RKO (cell line): ENCODE measurements at places on chromosomes 3 and 15.

DNA sequence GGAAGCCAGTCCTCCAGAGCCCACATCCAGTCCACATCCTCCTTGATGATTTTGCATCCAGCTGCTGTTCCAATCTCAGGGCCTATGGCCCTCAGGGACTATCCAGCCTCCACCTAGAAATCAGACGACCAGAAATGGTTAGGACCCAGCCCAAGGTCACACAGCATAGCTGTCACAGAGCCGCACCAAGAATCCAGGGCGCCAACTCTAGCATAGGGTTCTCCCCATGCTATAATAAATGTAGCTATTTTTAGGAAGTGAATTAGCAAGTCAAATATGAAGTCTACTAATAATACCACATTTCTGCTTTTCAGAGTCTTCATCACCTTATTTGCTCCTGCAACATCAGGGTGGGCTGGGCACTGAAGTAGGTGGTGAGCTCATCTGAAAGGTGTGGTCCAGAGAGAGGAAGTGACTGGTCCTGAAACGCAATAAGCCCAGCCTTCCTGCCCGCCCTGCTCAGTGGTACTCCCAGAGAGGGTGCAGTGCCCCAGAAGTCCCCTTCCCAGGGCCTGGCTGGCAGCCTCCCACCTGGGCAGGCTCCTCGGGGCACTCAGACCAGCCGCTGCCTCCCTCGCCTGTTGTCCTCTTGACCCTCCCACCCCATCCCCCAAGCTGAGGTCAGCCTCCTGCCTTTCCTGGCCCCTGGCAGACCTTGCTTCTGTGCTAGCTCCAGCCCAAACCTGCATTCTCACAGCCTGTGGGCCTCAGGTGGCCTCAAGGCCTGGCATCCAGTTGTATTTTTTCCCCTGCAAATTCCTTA, 17.6 kb upstream of the CYP11A1 start:
- peak; percentile 82 for DNase-seq

DNA sequence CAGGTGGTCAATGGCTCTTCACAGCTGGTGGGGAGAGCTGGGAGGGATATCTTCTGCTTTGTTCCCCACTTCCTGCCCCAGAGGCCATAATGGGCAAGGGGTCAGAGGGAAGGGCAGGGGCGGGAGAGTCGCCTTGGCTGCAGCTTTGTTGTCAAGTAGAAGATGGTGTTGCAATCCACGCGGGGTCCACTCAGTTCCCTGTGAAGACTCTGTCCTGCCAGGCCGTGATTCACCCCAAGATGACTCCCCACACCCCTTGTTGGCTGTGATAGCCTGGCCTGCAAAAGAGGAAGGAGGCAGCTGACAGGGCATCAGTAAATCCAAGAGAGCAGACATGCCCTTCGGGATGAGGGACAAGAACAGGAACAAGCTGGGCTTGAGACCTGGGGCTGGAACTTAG, 6.9 kb downstream of the GALNT15 start:
- no peak for DNase-seq

DNA sequence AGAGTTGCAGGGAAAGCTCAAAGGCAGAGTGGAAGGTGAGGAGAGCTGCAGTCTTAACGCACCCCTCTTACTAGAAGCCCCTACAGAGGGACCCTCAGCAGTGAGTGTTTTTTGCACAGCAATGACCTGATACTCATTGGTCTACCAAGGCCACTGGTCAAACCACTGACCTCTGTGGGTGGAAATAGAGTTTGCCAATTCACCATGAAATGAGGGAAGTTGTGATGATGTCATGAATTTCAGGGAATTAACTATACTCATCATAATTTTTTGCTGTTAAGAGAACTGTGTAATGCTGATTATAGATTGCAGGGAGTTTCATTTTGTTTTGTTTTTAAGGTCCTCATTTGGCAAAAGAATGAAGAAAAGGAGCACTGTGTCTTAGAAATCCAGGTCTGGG, 101.7 kb upstream of the SMAD3 start:
- no peak for DNase-seq

GRCh38 chr15:85280203-85280602, 100.2 kb upstream of the AKAP13 start:
- DNase-seq: no peak

GRCh38 chr3:8283193-8283592, 218.4 kb upstream of the LMCD1 start:
- DNase-seq: no peak

DNA sequence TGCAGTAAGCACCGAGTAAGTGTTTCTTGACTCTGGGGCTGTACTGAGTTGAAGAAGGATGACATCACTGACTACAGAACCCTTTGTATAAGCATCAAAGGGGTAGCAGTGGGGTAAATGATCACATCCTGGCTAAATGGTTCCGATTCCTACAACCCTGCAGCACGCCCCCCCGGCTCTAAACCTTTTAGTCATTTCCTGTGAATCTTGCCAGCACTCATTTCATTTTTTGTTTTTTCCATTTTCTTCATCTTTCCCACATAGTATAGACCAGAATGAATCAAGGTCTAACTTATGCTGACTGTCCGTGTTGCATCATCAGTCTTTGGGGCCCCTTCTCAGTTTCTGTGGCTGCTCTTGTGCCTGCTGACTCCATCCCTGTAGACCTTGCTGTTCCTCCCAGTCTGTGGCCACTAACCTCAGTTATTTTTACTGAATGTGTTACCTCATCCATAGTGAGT, 383.1 kb upstream of the TPRG1 start:
- peak; percentile 77 for DNase-seq

DNA sequence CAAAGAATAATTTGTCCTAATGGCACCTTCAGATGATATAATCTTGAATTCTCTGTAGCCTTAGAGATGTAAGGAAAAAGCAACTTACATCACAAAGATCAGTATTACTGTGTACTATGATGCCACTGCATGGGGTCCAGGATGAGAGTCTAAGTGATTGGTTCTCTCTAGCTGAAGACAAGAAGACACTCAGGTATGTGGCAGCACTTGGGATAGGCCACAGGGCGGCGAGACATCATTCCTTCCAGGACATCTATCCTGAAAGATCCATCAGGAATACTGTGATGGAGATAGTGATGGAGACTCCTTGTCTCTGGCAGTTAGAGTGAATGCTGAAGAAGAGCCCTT, 2.5 kb downstream of the CD200 start:
- DNase-seq: no peak

DNA sequence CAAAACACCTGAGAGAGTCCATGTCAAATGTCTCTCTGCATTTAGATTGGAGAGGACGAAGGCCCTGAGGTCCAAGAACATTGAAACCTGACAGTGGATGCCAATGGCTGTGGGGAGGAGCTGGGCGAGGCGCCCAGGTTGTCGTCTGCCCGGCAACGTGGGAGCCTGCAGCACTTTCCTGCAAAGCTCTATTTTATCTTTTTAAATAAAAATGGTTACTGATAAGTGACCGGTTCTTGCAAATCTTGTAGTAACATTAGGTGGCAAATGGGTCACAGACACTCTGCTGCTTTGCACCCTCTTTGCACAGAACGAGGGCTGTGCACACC, 19.5 kb upstream of the FANCD2 start:
- no peak for DNase-seq

DNA sequence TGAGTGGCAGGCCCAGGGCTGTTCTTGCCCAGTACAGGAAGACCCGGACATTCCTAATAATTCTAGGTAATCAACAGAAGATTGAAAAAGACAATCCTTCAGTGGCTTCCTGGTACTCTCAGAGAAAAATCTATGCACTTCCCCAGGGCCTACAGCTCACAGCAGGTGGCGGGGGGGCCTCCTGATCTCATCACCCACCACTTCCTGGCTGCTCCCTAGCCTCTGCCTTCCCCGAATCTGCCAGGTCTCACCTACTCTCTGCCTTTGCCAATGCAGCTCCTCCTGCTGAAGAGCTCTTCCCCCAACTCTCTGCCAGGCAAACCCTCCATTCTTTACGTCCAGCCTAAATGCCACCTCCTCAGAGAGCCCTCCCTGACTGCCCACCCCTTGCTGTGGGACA, 37.5 kb downstream of the EHD4 start:
- DNase-seq: no peak

GRCh38 chr3:39101022-39101689, 6.3 kb downstream of the GORASP1 start:
- peak; percentile 48 for DNase-seq

- DNase-seq: no peak
Observed at GRCh38 chr3:106231086-106231485, 362.3 kb upstream of the CBLB start.

DNA sequence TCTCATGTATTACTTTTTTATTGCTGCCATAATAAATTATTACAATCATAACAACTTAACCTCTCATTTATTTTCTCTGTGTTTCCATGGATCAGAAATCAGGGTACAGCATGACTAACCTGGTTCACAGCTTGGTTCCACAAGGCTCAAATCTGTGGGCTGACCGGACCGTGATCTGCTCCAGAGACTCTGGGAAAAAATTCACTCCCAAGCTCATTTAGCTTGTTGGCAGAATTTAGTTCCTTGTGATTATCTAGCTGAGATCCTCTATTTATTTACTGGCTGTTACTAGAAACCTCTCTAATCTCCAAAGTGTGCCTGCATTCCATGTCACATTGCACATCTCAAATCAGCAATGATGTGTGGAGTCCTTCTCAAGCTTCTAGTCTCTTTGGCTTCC, 386.6 kb downstream of the DIPK2A start:
- DNase-seq: no peak

DNA sequence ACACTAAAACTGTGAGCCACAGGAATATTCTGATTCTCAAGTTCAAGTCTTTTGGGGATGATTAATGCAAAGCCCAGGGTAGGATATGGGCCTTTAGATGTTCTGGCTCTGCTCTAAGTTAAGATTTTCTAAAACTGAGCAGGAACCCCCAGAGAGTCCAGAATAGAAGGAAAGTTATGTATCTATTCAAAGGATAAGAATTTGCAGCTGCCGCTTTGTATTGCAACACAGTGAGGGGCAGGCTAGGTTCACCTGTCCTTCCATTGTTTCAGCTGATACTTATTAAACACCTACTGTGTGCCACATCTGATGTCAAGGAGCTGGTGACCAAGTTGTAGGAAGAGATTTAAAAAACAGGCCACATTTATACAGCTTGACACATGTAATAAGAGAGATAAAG, 290.4 kb downstream of the MAGI1 start:
- DNase-seq: no peak

DNA sequence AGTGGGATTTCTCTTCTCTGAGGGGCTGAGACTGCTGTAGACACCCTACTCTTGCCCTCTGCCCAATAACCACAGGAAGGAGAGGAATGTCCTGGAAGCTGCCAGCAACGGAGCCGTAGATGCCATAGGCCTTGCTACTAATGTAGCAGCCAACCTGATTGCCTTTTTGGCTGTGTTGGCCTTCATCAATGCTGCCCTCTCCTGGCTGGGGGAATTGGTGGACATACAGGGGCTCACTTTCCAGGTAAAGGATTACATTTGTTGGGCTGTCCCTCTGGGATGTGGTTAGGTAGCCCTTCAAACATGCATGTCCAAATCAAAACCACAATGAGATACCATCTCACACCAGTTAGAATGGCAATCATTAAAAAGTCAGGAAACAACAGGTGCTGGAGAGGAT, 16.1 kb downstream of the SLC28A2 start:
- no peak for DNase-seq

GRCh38 chr15:32870240-32871033, 152.6 kb downstream of the GREM1 start:
- peak; percentile 90 for DNase-seq

- DNase-seq: peak; percentile 61
Observed at GRCh38 chr15:101127506-101128076, 124.3 kb downstream of the CHSY1 start.

GRCh38 chr3:3853544-3853943, 54.3 kb downstream of the LRRN1 start:
- no peak for DNase-seq

DNA sequence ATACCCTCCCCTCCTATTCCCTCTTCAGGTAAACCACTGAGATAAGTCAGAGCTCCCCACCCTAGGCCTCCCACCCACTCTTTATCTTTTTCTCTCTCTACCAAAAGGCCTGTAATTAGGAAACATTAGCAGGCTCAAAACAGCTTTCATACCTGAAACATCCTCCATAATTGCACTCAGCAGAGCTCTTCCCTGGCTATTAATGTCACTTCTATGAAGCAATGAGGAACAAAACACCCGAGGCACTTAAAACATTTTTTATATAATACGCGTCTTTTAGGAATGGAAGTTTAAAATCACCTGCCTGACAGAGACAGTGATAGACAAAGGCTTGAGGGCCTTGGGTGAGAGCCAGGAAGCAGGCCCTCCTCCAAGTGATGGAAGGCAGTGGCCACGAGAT, 138.9 kb downstream of the EPHB1 start:
- DNase-seq: no peak

DNA sequence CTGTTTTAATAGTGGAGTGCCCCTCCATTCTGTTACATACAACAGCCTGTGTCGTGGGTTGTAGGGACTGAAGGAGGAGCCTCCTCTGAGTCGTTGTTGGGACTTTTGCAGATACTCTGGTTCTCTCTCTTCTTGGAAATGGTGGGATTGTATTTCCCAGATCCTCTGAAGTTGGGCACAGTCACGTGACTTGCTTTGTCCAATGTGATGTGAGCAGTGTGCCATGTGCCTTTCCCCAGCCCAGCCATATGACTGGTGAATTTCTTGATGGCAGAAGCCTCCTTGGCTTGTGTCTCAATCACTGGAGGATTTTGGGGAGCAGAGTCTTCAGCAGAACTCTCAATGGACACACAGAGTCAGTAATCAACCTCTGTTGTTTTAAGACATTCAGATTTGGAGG, 36.2 kb downstream of the RASGRF1 start:
- no peak for DNase-seq

DNA sequence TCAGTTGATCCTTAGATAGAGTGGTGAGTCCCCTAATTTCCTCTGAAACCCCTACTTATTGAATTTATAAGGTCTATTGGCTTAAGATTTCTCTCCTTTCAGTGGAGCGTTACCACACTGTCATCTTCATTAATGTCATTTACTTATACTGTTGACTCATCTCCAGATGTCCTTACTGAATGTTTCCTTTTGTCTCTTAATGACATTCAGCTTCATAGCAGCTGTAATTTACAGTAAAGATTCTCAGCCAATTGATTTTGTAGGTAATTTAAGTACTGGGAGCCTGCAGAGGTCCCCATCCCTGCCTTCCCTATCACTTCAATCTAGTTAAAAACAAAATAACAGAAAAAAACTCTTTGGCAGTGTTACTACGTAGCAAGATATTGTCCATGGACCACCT, 18.8 kb downstream of the STX19 start:
- no peak for DNase-seq

DNA sequence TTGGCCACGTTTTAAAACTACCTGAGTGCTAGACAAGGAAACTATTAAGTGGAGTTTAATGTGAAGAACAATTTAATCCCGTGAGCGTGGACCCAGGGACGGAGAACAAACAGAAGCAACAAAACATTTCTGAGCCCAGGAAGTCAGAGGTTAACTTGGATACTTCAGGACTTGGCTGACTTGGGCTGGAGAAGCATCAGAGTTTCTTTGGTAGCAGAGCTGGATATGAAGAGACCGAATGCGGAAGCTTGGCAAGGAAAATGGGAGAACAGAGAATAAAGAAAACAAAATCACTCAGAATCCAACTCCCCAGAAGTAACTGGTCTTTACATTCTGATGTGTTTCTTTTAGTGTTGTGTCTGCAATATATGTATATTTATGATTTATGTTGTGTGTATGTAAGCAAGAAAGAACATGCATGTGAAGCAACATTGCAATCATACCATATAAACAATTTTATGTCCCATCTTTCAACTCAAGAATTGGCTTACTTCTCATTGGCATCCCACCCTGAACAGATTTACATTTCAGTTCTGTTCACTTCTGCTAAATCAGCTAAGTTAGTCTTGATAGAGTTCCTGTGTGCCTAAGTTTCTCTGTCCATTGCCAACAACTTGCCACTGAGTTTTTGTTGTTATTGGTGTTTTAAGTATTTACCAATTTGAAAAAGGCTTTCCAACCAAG, 17.2 kb upstream of the PLOD2 start:
- DNase-seq: no peak
